Right lung (tissue), 10 donors: ENCODE measurements at places on chromosomes 2 and 18. TPM values are rescaled to one million over a fixed set of nuclear protein-coding genes. Genes with fewer than 3 reads are reported as not detected.

DNA sequence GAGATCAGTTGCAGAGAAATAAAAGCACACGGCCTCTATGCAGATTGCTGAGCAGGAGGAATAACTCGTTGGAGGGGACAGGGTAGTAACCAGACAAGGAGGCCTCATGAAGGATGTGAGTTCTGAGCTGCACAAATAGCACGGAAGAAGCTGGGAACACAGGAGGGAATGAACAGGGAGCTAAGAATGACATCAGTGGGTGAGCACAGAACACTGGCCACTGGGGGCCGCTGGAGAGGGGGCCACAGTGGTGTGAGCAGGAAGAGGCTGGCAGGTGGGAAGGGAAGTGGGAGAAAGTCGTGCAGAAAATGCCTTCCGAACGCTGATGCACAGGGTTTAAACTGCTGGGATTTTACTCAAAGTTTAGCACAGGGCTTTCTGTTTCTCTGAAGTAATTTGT lies 61.0 kb downstream of the ZAP70 start:
- no peak for DNase-seq

GRCh38 chr2:10009271-10009810 lies 34.0 kb upstream of the KLF11 start:
- no peak for DNase-seq

- no peak for DNase-seq
These were observed 92.0 kb downstream of the SMIM21 start for GRCh38 chr18:75335511-75335910.

GRCh38 chr2:205218056-205218455 lies 464.2 kb upstream of the NRP2 start:
- no peak for DNase-seq

The MSTN gene
- 1.0 TPM for polyA plus RNA-seq

DNA sequence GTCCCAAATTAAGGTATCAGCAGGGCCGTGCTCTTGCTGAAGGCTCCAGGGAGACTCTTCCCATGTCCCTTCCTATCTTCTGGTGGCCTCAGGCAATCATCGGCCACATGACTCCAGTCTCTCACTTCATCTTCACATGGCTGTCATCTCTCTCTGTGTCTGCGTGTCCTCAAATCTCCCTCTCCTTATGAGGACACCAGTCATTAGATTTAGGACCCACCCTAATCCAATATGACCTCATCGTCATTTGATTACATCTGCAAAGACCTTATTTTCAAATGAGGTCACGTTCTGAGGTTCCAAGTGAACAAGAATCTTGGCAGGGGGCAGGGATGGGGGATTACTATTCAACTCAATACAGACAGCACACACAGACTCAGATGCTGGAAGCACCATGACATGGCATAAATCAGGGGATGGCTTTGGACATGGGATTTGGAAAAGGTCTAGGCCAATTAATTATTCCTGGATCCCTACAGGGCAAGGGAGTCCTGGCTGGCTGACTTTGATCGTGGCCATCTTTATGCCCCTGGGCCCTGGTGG lies 210.0 kb upstream of the SKOR2 start:
- no peak for DNase-seq
